CD4-positive, alpha-beta T cell (primary cell): ENCODE measurements at places on chromosomes 13 and 19. TPM values are rescaled to one million over a fixed set of nuclear protein-coding genes. Genes with fewer than 3 reads are reported as not detected.

- peaks cover 6% of the 10 kb centered on the region for H3K36me3 ChIP-seq
- DNase-seq, result no peak
- H3K4me3 ChIP-seq, result no peak overlapping the region
- no peak overlapping the region for H3K27ac ChIP-seq
- no peaks in the 10 kb centered on the region for H3K4me1 ChIP-seq
Observed at GRCh38 chr13:109749365-109749764, 37.0 kb downstream of the IRS2 start.

DNA sequence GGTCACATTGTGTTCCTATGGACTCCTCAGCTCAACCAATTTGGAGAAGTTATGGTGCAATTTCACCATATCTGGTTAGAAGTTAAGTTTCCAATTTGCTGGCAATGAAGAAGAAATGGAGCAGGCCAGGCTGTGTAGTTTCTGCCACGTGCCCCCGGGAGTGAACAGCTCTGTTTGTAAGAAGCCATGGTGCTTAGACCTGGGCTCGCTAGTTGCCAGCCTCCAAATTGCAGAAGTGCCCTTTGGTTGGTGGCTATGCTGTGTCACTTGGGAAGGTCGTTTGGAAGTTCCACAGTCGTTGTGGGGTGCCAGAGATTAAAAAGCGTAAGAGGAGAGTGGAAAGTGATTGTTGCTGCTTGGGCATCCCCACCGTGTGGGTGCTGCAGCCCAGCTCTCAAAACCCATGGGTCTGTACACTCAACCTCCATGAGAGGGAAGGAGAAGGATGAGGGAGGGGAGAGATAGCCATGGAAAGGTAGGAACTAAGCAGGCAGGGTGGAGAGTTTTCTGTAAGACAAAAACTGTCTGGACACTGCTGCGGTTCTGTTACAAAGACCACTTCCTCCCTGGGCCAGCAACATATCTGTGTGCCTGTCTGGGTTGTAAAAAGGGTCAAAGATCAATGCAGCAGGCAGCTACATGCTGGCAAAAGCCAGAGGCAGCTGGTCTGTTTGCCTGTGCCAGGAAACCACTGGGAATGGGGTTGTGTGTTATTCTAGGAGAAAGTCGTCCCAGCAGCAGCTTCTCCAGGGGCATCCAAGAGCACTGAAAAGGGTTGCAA lies 10.8 kb downstream of the ALOX5AP start:
- H3K27ac ChIP-seq, result no peak overlapping the region
- no peaks in the 10 kb centered on the region for H3K27me3 ChIP-seq
- peaks cover 56% of the 10 kb centered on the region for H3K36me3 ChIP-seq
- no peak overlapping the region for H3K4me3 ChIP-seq
- no peak for DNase-seq

DNA sequence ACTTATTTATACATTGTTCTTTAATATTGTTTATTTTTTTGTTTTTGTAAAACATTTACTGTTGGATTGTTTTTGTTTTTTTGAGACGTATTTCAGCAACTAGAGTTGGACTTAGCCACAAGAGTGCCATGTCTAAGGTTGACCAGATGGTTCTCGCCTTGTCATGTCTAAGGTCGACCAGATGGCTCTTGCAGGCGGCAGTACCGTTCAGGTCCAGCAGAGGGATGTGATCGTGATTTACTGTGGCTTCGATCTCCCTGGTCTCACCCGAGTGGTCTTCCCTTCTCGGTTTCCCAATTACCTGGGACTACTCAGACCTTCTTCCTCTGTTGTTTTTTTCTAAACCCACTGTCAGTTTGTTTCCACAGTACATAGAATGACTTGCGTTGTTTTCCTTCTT lies 1438.6 kb downstream of the UQCRFS1 start:
- no peak overlapping the region for H3K4me3 ChIP-seq
- H3K4me1 ChIP-seq, result no peaks in the 10 kb centered on the region
- no peaks in the 10 kb centered on the region for H3K36me3 ChIP-seq
- no peak for DNase-seq

The KIR2DL3 gene
- total RNA-seq, result not detected

DNA sequence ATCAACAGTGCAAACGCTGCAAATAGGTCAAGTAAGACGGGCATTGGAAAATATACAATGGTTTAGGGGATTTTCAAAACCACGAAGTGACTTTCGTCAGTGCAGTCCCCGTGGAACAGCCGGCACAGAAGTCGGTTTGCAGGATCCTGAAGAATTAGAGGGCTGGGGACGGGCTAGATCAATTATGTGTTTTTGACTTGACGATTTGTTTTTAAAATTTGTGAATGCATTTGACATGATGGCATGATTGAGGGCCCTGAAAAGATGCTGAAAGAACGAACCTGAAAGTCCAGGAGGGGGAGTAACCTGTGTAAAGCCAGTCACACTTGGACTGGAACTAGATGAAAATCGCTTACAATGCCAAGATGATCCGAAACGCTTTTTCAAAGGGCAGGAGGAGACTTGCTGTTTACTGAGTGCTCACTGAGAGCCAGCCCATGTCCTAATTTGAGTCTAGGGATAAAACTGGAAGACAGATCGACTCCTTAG lies 8.9 kb upstream of the DGKH start:
- no peaks in the 10 kb centered on the region for H3K36me3 ChIP-seq
- peak overlapping the region; percentile 68 for H3K27ac ChIP-seq
- H3K4me1 ChIP-seq, result peaks cover 20% of the 10 kb centered on the region
- peak; percentile 54 for DNase-seq

- no peaks in the 10 kb centered on the region for H3K36me3 ChIP-seq
- H3K4me1 ChIP-seq, result no peaks in the 10 kb centered on the region
- H3K4me3 ChIP-seq, result no peak overlapping the region
- DNase-seq, result no peak
- no peaks in the 10 kb centered on the region for H3K27me3 ChIP-seq
Observed at GRCh38 chr13:107960301-107960700, 255.0 kb downstream of the LIG4 start.

- no peak within 1 kb of the TSS for H3K27ac ChIP-seq
- H3K4me1 ChIP-seq, result peaks cover 32% of the 10 kb centered on the region
- H3K4me3 ChIP-seq, result no peak within 1 kb of the TSS
- peaks cover 58% of the 10 kb centered on the region for H3K27me3 ChIP-seq
- H3K36me3 ChIP-seq, result no peaks in the 10 kb centered on the region
- DNase-seq, result no peak
Observed at GRCh38 chr19:49155005-49155819, at the start of gene HRC. HRC (minus strand) TSS chr19:49155396; CDS start chr19:49155237, 159 bp downstream.

The DNMT1 gene
- 159 TPM for total RNA-seq

The CYP2B6 gene
- total RNA-seq, result not detected

DNA sequence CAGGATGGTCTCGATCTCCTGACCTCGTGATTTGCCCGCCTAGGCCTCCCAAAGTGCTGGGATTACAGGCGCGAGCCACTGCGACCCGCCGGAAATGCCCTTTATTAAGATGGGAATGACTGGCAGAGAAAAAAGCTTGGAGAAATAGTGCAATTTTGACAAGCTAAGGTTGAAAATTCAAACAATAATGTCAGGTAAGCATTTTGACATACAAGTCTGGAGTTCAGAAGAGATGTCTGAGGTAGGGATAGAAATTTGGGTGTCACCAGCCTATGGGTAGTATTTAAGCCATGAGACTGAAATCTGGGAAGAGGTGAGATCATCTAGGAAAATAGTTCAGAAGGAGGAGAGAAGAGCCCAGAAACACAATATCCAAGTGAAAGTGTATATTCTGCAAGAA lies 17.1 kb upstream of the PAN3 start:
- no peaks in the 10 kb centered on the region for H3K36me3 ChIP-seq
- DNase-seq, result no peak
- H3K4me3 ChIP-seq, result no peak overlapping the region
- H3K4me1 ChIP-seq, result peaks cover 8% of the 10 kb centered on the region

DNA sequence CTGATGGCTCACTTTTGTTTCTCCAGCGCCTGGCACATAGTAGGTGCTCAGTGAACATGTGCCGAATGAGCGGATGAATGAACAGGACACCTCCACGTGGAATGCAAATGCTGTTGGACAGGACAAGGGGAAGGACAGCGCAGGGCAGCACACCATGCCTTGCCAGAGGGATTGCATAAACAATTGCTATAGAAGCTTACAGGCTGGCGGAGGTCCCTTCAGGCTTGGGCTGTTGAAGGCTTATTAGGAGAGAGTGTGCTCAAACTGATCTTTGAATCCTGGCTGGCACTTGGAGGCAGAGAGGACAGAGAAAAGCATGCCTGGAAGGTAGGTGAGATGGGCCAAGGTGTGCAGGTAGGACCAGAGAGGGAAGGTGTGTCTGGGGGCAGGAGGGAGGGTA lies 35.9 kb upstream of the ZNF536 start:
- H3K27me3 ChIP-seq, result no peaks in the 10 kb centered on the region
- H3K4me1 ChIP-seq, result no peaks in the 10 kb centered on the region

- H3K4me1 ChIP-seq, result no peaks in the 10 kb centered on the region
- H3K27me3 ChIP-seq, result no peaks in the 10 kb centered on the region
- H3K27ac ChIP-seq, result no peak overlapping the region
- DNase-seq, result no peak
- H3K36me3 ChIP-seq, result no peaks in the 10 kb centered on the region
Observed at GRCh38 chr13:36355632-36356031, 9.4 kb upstream of the SPART start.

The CGB2 gene
- total RNA-seq, result not detected

The CBLC gene
- total RNA-seq, result not detected

GRCh38 chr13:79648191-79648590 lies 167.2 kb downstream of the NDFIP2 start:
- H3K36me3 ChIP-seq, result no peaks in the 10 kb centered on the region
- H3K27me3 ChIP-seq, result no peaks in the 10 kb centered on the region
- no peak overlapping the region for H3K27ac ChIP-seq
- no peak for DNase-seq

GRCh38 chr19:36986131-36986530 lies 70.0 kb downstream of the ZNF568 start:
- no peak for DNase-seq
- H3K27ac ChIP-seq, result no peak overlapping the region
- no peak overlapping the region for H3K4me3 ChIP-seq
- H3K27me3 ChIP-seq, result no peaks in the 10 kb centered on the region

DNA sequence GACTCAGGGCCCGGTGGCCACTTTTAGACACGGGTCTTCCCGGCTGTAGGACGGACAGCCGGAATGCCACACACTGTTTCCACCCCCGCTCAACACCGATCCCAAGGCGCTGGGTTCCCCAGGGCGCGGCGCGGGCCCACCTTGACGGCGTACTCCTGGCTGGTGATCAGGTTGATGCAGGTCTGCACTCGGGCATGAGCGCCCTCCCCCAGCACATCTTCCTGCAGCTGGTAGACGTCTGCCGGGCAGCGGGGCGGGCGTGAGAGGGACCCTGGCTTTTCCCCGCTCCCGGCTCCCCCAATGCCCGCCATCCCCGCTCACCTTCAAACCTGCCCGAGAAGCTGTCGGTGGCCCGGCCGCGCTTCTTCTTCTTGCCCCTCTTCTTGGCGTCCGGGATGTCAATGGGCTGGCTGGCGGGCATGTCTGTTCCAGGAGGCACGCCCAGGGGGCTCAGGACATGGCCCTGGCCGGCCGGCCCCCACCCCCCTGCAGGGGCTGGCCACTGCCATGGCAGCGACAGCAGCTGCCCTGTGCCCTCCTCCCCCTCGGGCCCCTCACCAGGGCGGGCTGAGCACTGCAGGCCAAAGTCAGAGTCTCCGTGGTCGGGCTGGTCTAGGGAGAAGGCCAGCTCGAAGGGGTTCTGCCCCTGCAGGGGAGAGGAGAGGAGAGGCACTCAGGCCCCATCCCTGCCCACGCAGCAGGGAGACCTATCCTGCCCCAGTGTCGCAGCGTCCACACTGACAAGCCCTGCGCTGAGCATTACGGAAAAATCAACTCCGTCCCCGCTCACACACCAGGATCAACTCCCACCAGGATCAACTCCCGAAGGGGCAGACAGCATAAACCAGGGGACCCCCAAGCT lies 4.8 kb downstream of the MKNK2 start:
- H3K4me1 ChIP-seq, result peaks cover 88% of the 10 kb centered on the region
- H3K4me3 ChIP-seq, result no peak overlapping the region
- H3K36me3 ChIP-seq, result peaks cover 71% of the 10 kb centered on the region
- H3K27ac ChIP-seq, result no peak overlapping the region
- H3K27me3 ChIP-seq, result no peaks in the 10 kb centered on the region
- DNase-seq, result no peak

DNA sequence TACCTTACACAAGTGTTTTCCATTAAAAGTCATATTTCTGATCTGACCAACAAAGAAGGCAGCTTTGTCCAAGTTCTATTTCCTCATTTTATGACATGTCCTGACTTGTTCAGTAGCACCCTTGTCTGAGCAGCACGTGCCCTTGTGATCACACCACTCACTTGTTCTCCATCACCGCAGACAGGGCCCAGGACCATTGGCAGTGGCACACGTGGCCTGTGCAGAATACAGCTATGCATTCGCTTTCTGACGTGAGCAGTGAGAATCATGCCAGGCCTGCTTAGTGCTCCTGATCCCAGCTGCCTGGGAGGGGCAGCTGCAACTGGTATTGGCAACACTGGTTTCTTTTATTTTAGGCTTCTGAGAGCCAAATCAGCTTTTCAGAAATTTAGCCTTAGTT lies 134.2 kb downstream of the FRY start:
- H3K27ac ChIP-seq, result no peak overlapping the region

DNA sequence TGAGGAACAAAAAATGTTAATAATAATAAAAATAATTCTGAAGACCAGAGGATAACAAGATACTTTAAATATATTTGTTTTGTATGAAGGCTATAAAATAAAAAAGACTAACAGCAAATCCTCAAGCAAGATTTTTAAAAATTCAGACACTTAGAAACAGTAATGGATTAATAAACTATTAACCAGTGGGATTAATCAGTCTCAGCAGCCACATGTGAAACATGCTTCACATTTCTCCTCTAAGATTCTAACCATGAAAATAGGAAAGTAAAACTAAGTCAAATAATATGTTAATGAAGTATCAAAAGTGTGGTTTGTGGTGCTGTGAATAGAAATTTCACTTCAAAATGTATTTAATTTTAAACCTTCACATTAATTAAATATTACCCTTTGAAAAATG lies 57.4 kb downstream of the KCNRG start:
- H3K4me3 ChIP-seq, result no peak overlapping the region
- no peak for DNase-seq
- H3K4me1 ChIP-seq, result peaks cover 2% of the 10 kb centered on the region
- H3K27ac ChIP-seq, result no peak overlapping the region
- peaks cover 12% of the 10 kb centered on the region for H3K36me3 ChIP-seq

DNA sequence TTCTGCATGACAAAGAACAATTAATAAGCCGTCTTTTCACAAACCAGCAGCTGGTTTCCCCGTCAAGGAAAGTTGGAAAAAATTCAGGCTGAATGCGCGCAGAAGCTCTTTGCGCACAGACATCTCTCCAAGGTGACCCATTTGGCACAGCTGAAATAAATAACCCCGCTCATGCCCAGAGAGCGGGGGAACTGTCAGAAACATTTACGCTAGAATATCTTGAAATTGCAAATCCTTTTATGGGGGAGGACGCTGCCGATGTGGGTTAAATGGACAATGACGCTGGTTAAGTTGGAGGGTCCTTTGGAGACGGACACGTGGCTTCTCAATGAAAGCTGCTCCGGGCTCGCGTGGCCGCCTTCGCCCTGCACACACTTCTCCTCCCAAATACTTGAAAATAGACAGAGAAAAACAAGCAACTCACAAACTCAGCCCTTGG lies 30.6 kb downstream of the GSX1 start:
- no peak overlapping the region for H3K4me3 ChIP-seq
- DNase-seq, result no peak
- H3K27ac ChIP-seq, result no peak overlapping the region
- H3K27me3 ChIP-seq, result peaks cover 65% of the 10 kb centered on the region
- H3K36me3 ChIP-seq, result no peaks in the 10 kb centered on the region
